ENCODE measurements at places on chromosomes 11 and 22.

- no peak for DNase-seq
These were observed 120.1 kb downstream of the PARVA start for GRCh38 chr11:12497431-12497830.

DNA sequence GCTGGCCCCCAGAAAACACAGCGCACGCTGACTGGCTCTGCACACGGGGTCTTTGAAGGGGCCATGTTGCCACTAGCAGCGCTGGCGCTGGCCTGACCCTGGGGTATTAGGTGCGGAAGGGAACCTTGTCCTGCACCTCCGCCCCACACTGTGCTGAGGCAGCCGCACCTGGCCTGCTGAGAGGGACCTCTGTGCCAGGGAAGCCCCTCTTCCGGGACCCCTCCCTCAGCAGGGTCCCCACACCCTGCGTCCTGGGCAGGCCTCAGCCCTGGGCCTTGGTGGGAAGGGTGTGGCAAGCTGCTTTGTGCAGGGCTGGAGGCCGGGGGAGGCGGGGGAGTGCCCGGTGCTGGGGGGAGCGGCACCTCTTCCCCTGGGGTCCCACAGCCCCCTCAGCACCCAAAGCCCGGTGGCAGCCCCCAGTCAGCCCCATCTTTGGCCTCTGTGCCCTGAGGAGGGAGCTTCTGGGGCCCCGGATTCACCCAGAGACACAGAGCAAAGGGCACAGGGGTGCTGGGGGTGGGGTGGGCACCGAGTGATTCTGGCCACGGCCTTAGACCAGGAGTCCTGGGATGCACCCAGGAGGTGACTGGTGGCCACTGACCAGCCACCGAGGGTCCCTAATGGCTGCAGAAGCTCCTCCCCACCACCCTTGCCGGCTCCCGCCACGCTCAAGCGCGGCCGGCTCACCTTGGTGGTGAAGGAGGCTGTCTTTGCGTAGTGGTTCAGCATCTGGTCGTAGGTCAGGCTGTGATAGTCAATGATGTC lies 11.4 kb downstream of the TTLL8 start:
- no peak for DNase-seq

DNA sequence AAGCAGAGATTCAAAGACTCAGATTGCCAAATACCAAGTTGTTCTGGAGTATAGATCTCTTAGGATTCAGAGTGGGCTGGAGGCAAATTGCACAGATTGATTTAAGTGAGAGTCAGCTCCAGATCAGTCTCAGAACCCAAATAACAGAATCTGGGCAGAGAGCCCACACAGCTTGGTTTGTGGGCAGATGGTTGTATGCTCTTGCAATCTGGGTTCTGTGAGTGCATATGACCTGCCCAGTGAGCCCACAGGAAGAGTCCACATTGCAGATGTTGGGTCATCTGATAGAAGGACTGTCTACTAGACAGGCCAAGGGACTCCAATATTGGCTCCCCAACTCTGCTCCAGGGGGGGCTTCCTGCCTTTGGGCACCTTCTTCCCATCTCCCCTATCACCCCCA lies 65.9 kb downstream of the ADAMTS15 start:
- no peak for DNase-seq

- DNase-seq, result peak; percentile 37
These were observed at the start of gene ARHGAP42 for GRCh38 chr11:100687054-100687629. TSS of gene ARHGAP42 (plus strand) at chr11:100687288. CDS start at chr11:100687679, 391 bp downstream.

GRCh38 chr22:25682109-25682508 lies 59.9 kb upstream of the MYO18B start:
- no peak for DNase-seq

Data from NCI-H2171 treated with DMSO at 0.1 percent for 48 hours (cell line).